ENCODE measurements at places on chromosomes 12 and 14.
A peak's percentile ranks its signal among the peaks of the same experiment; 100 is the strongest.

GRCh38 chr12:128542844-128543243 lies 275.9 kb downstream of the TMEM132C start:
- no peak for DNase-seq

- DNase-seq: no peak
Measured at GRCh38 chr14:36056845-36057244, 119.7 kb downstream of the PTCSC3 start.

- no peak for DNase-seq
Measured at GRCh38 chr14:59595071-59595470, 18.5 kb upstream of the CCDC175 start.

GRCh38 chr12:26648999-26649398 lies 184.0 kb downstream of the ITPR2 start:
- no peak for DNase-seq

DNA sequence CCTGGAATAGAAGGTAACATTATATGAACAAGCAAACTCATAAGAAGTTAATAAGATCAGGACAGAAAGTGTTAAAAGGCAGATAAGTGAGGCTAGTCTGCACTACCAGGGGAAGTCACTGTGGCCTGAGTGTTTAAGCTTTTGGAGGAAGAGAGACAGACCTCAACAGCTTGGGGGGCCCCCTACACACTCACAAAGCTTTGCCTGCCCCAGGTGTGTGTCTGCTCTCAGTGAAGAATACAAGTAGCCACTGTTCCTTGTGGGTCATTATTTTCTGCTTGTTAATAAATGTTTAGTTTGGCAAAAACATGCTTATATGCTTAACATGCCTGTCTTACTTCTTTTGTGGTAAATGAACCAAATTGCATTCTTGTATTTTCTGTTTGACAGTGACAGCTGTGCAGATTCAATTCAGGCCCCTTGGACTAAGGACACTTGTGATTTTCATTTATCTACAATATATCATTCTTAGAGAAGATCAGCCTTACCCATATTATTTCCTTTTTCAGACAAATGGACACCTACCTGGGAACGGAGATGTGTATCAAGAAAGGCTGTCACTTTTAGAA lies 50.7 kb upstream of the C12orf71 start:
- no peak for DNase-seq

- no peak for DNase-seq
Measured at GRCh38 chr14:42488965-42489364, 882.3 kb downstream of the LRFN5 start.

DNA sequence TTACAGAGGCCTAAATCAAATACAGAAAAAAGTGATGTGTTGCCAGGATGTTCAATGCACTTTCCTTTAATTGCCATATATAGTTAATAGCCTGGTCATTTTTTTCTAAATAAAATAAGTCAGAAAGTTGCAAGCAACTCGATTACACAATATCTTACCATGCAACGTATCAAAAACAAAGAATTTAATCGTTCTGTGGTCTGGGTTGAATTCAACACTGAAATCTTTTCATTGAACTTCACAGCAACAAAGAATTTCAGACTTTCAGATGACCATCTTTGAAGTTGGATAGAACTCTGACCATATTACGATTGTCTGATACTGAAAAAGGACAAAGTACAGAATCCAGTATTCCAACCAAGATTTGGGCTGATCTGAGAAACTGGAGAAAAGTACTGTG lies 231.9 kb downstream of the SLC25A21 start:
- DNase-seq: no peak

- no peak for DNase-seq
Measured at GRCh38 chr12:85711735-85712390, 124.3 kb downstream of the RASSF9 start.

- no peak for DNase-seq
Measured at GRCh38 chr12:70400124-70400523, 34.0 kb downstream of the KCNMB4 start.

DNA sequence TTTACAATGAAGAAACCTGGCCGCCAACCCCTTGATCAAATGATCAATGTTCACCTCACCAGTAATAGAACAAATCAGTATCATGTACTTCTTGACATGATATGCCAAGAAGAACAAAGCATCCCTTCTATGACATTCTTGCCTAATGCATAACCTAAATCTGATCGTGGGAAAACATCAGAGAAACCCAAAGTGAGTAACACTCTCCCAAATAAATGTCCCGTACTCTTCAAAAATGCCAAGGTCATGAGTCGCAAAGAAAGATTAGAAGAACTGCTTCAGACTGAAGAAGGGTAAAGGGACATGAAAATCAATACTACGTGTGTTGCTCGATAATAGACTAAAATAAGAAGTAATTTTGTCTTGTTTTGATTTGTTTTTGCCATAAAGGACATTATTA lies 11.4 kb upstream of the SLC25A3 start:
- DNase-seq: no peak

DNA sequence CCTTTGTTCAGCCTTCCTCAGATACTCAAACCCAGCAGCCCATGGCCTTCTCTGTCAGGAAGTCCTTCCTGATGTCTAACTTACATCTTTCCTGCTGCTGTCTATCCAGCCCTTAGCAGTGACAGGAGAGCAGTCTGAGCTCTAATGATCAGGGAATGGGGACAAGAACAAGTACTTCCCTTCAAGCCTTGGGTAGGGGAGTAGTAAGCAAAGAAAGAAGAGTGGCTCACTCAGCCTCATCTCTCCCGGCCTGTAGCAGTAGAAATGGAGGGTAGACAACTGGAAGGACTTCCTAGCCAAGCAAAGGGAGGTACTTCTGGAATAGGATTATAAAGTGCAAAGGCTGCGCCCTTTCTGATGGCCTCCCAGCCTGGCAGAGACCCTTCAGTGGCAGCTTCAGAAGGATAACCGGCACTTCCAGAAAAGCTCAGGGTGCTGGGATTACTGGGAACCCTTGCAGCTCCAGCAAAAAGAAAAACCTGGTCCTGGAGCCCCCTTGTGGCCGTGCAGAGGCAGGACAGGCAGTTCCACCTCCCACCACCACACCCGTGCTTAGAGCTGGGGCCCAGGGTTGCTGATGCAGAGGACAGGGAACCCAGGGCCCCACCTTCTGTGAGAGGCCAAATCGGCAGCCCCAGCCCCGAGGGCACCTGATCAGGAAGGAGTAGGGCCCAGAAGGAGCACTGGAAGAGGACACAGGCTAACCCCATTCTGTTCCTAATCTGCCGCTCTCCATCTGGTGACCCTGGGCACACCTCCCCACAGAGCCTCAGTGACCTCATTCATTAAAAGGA lies 12.4 kb upstream of the SMUG1 start:
- DNase-seq: no peak

DNA sequence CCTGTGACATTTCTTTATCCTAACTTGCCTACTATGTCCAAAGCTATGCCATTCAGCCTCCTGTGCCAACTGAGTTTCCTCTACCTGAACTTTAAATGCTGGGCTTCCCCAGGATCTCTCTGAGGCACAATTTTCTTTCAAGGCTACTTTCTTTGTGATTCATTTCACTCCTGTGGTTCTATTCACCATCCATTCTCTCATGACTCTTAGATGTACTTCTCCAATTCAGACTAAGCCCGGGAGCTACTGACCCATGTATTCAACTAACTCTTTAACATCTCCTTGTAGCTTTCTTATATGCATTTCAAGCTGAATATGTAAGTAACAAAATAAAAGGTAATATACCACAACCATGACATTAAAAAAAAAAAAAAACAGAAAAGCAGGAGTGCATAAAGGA lies 738.9 kb upstream of the USP15 start:
- DNase-seq: no peak

- no peak for DNase-seq
Measured at GRCh38 chr12:33006106-33006505, 109.5 kb upstream of the PKP2 start.

DNA sequence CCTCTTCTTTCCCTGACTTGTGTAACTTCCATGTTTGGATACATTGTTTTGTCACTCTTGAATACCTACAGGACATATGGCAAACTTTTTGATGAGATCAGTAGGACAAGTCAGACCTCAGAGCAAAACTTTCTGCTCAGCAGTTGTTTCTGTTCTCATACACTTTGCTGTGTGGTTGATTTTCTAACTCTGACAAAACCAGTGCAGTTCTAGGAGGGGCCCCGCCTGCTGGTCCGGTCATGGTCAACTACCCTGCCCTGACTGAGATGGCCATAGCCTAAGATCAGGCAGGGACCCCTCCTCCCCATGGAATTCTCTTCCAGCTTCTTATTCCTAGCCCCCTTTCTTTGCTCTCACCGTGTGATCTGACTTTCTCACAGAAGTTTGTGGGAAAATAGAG lies 92.8 kb downstream of the OTOGL start:
- no peak for DNase-seq

GRCh38 chr12:45406988-45407850 lies 191.3 kb downstream of the ANO6 start:
- DNase-seq: no peak

DNA sequence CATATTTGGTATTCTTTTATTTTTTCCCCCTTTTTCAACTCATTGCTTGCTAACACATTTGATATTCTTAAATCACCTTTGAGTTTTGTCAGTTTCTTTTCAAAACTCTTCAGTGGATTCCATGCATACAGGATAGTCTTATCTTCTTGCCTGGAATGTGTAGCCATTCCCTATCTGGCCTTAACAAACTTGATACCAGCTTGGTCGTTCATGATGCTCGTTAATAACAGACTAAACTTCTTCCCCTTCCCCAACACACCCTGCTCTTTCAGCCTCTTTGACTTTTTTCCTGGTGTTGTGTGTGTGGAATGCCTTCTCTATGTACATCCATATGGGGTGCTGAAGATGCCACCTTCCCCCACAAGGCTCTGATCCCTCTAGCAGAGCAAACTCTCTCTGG lies 17.7 kb upstream of the CALM1 start:
- DNase-seq: no peak

DNA sequence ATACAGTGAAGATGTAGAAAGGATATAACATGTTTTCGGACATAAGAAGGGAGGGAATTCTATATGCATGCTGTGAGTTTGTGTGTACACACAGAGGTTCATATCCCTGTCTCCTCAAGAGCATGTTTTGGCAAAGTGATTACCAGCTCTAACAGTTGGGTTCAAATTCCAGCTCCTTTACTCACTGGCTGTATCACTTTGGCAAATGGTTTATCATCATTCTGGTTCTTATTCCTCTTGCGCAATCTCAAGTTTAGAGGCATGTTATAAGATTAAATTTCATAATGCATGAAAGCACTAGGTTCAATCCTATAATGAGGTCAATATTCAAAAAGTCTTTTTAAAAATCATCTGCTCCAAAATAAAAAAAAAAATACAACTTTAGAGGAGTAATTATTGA lies 107.7 kb upstream of the LRFN5 start:
- DNase-seq: no peak

GRCh38 chr14:102560458-102561261 lies 31.8 kb upstream of the RCOR1 start:
- no peak for DNase-seq

GRCh38 chr12:117168976-117169375 lies 21.3 kb downstream of the FBXO21 start:
- DNase-seq: no peak

DNA sequence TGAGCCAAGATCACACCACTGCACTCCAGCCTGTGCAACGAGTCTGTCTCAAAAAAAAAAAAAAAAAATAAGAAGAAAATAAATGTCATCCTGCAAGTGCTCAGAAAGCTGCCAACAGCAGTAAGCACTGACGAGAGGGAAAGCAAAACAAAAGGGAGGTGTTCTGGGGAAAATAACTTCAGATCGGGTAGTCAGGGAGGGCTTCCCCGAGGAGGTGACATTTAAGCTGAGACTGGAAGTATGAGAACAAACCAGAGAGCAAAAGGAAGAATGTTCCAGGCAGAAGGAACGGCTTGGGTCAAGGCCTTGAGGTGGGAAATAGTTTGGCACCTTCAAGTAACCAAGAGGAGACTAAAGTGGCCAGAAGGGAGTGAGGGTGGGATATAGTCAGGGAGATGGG lies 4.7 kb upstream of the FAM222A start:
- no peak for DNase-seq

DNA sequence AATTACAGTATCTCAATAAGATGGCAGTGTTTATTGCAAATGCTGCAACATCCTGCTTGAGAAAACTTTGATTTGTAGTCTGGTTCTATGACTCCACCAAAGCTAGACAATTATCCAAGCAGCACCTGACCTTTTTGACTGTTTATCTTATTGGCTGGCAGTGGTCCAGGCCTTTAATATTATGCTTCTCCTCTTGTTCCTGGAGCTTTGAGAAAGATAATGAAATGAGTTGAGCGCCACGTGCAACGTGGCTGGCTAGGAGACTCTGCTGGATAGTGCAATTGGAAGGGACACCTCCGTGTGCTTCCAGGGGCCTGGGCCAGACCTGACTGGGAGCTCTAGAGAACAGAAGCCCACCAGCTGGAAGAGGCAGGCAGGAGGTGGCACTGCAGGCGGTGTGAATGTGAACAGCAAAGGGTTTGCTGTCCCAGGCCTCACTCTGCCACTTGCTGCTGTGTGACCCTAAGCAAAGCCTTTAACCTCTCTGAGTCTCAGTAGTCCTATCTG lies 349.3 kb downstream of the CACNA1C start:
- DNase-seq: no peak

DNA sequence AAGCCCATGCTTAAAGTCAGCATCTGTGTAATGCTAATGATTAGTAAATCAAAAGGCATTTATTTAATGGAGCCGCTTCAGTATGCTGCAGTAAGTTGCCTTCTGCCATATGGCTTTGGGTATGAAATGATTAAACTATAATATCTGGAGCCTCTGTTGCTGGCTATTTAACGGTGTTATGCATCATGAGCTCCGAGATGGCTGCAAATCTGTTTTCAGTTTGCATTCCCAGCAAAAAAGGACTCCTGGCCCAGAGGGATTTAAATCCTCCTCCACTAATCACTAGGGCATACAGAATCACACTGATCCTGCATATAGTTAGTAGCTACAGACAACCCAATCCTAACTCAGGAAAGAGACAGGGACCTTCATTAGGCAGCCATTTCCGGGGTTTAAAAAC lies 171.5 kb upstream of the EEA1 start:
- DNase-seq: no peak

- no peak for DNase-seq
Measured at GRCh38 chr12:67633708-67634107, 14.8 kb upstream of the DYRK2 start.

DNA sequence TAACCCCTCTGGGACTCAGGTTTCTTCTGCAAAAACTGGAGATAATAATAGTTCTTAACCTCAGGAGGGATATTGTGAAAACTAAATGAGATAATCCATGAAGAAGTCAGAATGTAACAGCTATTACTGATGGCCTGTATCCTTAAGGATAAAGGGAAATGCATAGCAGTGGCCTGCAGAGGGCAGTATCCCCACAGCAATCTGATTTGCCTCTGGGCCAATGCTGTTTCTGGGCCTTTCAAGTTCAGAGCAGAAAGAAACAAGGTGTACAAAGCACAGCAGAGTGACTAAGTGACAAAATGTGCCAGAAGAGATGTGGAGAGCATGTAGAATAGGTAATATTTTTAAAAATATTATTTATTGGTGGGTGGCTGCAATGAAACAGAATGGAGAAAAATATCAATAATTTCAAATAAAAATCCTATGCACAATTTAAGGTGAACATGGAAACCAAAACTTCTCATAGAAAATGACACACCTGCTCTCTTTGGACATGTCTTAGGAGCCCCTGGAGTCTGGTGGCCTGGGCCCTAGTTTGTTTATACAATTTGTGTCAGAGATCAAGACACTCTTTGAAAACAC lies 90.3 kb downstream of the C12orf75 start:
- DNase-seq: peak; percentile 54
